ENCODE measurements at places on chromosomes 1 and 21.
A peak's percentile ranks its signal among the peaks of the same experiment; 100 is the strongest.

DNA sequence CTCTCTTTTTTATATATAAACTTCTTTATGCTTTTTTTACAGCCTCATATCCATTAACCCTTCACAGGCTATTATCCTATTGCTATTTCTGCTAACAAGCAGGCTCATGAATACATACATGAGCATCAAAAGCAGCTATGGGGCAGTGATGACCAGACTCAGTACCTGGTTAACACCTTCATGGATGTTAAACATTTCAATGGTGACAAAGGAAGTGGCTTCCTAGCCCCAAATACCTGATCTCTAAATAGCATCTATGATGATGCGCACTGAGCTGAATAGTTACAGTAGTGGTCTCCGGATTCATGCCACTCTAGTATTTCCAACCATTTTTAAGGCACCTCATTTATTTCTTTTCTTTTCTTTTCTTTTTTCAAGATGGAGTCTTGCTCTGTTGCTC, 101.1 kb downstream of the TM2D1 start:
- no peak for DNase-seq

DNA sequence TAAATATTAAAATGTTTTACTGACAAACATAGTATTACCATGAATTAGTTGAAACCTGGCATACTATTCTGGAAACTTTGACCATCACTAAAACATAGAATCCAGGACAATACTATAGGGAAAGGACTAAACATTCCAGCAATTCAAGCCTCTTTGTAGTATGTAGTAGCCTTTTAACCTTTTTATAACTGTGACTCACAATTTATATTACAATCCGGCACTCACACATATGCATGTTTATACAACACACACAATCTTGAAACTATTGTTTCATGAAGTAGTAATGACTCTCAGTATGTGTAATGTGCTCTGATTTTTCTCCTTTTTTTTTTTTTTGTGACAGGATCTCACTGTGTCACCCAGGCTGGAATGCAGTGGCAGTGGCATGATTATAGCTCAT, 64.3 kb downstream of the ANKRD13C start:
- DNase-seq: no peak

DNA sequence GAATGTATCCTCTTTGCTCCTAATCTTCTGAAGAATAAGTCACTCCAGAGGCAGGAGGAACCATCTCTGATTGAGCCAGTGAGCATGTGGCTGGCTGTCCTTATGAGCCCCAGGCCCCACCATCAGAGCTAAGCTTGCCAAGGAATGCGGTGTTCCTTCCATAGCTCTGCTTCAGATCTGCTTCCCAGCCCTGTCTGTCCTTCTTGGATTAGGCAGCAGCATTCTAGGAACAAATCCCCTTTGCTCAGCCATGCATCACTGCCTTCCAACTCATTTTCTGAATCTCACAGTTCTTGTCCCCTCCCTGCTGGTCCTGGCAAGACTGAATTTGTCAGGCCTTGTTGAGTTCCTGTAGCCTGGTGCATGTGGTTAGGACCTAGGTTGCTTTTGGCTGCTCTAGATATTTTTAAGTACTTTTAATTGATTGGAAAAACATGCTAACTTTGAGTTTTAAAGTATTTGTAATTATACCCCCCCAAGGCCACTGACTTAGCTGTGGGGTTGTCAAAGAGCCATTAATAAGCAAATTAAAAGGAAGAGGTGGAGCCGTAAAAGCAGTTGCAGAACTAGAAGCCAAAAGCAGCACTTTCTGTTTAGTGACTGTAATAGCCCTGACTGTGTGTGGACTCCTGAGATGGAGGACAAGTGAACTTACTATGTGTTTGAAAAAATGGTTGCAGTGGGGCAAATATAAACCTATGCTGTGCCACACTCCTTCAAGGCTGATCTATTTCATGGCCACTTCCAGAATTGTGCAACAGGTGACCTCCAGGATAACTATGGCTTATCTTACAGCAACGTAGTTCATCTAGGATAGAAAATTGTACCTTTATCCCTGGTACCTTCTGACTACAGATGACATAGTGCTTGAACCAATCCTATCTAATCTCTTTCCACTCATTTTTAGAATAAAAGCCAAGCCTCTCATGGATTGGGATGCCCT, 61.3 kb upstream of the BACH1 start:
- DNase-seq: no peak

DNA sequence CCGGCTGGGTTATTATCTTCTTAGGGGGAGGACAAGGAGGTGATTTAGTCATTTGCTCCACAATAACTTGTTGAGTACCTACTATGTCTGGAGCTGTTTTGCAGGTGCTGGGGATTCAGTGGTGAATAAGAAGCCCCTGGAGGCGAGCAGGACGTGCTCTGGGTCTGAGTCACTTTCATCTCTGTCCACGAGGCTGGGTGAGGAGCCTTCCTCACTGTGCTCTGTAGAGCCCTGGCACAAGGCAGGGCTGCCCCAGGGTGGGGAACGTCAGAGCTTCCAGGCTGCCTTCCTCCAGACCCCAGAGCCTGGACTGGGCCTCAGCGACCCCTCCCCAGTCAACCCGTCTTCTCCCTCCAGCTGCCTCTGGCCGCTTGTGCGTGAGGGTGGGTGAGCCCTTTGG, 2.5 kb upstream of the PADI6 start:
- no peak for DNase-seq

DNA sequence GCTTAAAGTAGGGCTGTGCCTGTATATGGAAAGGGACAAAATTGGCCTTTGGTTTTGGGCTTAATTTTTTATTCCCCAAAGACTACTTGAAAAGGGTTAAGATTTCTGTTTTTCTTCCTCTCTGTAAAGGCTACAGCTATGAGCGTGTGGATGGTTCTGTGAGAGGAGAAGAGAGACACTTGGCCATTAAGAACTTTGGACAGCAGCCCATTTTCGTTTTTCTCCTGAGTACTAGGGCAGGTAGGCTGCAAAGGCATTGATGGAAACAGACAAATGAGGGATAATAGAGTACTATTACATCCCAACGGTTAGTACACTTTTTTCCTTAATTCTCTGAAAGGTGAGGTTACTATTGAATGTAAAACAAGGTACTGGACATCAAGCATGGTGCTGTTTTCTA, 29.6 kb downstream of the CHD1L start:
- DNase-seq: no peak

DNA sequence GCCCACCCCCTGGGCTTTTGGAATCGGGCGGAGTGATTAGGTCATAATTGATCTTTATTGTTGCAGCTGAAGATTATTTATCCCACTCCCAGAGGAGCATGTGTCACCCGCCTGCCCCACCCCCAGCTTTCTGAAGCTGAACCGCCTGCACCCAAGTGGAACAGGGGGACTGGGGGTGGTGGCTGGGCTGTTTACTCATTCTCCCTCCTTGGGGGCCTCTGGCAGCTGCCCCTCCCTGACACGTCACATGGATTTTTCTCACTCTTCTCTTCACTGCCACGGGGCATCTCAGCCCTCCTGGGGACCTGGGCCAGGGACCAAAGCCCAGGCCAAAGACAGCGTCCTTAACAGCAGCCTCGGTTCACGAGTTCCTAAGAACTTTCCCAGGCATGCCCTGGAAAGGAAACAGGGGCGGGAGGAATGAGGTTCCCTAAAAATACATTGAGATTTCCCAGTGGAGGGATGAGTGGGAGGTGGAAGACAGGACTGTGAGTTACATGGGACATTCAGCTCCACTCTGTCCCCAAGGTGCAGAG, 31.6 kb upstream of the SOX13 start:
- DNase-seq: no peak

DNA sequence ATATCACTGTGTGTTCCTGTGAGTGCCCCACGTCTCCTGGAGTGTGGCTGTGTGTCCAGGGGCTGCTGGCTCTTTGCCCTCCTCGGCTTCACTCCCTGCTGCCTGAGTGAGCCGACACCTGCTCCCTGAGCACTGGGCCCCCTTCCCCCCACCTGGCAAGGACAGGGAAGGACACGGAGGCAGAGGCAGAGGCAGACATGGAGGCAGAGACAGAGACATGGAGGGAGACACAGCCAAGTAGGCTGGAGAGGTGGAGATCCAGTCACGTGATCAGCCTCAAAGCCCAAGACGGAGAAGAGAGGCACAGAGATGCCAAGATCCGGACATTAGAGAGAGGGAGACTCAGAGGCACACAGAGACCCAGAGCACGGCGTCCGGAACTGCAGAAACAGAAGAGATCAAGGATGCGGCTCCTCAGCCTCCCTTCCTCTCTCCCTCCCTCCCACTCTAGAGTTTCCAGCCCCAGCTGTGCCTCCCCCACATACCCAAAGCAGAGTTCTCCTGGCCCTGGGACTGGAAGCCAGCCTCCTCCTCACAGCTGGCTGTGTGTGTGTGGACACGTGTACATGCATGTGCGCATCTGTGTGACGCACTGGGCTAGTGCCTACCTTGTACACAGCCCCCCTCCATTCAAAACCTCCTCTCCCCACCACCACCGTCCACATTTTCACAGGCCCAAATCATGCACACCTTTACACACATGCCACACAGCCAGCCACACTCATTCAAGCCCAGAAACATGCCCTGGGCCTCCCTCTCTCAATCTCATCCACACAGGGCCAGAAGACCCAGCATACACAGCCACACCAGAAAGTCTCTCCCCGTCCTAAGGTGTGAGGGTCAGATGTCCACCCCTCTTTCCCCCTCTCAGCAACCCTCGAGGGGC, 39.1 kb upstream of the WASF2 start:
- peak; percentile 81 for DNase-seq

DNA sequence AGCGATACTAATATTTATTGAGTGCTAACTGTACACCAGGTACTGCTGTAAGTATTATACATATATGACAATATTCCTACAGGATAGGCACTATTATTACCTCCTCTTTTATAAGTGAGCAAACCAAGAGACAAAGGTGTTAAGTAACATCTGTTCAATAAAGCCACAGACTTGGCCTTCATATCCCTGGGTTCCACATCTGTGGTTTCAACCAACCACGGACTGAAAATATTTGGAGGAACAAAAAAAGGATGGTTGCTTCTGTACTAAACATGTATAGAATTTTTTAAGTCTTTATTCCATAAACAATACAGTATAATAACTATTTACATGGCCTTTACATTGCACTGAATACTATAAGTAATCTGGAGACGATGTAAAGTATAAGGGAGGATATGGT, 95.1 kb downstream of the RERE start:
- DNase-seq: no peak

- DNase-seq: no peak
Observed at GRCh38 chr1:53943490-53944043, 1.9 kb downstream of the IFT25 start.
